ENCODE measurements at places on chromosomes 16 and 17.

DNA sequence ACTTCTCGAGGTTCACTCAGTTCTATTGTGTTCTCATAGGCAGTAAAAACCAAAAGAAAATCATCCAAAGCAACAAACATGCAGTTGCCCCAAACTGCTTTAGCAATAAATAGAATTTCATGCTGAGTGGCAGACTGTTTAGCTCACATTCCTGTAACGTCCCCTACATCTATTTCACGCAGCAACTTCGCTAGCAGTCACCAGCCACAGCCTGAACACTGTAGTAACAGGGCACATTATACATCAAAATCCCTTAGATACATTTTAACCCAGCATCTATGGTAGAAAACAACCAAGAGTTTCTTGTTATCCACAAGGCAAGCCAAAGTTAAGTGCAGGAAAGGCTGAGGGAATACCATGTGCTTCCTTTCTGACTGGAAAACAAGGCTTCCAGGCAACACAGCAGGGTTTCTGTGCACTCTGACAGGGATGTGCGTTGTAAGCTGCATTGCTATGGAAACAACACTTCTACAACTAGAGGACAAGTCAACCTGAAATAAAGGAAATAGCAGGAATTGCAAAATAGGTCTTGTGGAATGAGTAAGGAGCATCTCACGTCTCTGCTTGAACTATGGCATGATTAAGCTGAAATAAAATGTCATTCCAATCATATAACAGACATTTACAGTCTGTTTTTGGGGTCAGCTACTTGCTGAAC is 55.4 kb downstream of the CFDP1 start:
- no peak for DNase-seq

DNA sequence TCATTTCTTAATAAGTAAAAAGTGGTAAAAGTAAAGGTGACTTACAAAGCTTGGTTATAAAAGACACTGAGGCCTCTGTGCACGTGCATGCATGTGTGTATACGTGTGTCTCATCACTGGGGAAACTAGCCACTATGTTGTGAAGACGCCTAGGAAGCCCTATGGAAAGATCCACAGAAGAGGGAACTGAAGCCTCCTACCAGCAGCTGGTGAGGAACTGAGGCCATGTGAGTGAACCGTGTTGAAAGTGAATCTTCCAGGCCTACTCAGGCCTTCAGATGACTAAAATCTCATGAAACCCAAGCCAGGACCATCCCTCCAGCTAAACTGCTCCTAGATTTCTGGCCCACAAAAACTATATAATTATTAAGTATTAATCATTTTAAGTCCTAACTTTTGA is 23.7 kb downstream of the PHLPP2 start:
- no peak for DNase-seq

DNA sequence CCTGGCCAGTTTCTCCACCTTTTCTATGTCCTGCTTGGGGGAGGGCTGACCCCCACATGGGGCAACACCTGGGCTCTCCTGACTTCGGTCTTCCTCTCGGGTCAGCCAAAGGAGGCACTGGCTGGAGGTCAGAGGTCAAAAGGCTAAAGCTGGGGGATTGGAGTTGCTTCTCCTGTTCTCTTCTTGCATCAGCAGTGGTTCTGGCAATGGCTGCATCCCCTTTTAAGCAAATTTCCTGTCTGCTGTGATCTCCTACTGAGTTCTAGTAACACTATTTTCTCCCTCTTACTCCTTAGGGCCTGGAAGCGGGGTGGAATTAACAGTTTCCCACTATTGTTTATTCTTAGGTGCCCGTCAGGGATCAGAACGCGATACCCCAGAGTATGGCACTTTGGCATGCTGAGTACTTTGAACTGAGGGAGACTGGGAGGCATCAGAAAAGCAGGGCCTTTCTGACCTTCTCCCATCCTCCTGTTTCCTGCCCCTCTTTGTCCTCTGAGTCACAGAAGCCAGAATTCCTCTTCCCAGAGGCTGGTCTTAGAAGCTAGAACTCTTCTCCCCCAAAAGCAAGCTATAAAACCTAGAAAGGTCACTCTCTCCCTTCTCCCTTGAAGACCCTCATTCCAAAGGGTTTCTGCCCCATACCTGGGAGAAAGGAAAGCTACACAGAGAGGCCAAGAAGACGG is 268.2 kb downstream of the STX8 start:
- no peak for DNase-seq

- no peak for DNase-seq
Measured at GRCh38 chr16:15650698-15651171, 690 bp downstream of the NDE1 start.

DNA sequence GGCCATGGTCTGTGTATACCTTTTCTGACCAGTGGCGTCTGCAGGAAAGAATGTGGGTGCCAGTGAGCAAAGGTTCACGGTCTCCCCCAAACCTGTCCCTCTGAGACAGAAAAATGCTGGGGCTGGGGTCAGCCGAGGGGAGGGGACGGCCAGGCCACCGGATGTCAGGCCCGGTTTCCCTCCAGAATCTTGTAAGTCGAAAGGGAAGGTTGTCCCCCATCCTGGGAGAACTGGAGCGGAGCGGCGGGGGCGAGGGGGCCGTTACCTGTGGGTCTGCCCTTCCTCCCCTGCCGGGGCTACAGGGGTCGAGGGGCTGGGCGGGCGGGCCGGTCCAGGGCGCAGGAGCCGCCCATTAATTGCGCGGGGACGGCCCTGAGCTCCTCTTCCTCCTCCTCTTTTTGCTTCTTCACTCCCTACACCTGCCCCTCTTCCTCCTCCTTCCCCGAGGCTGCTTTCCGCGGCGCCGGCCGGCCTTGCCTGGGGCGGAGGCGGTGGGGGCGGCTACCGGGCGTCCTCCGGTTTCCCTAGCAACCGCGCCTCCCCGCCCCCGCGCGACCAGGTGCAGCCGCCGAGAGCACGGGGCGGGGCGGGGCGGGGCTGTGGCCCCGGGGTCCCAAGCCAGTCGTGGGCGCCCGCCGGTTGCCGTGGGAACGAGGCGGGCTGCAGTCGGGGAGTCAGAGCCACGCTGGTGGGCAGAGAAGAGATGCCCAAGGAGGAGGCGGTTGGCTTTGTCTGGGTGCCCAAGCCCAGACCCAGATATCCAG is at the start of gene MARCHF10:
MARCHF10 (minus strand) TSS at position 503 of the 764 bp plus-strand sequence. CDS start 6,579 bp downstream, outside the sequence.
- peak; percentile 3 for DNase-seq

DNA sequence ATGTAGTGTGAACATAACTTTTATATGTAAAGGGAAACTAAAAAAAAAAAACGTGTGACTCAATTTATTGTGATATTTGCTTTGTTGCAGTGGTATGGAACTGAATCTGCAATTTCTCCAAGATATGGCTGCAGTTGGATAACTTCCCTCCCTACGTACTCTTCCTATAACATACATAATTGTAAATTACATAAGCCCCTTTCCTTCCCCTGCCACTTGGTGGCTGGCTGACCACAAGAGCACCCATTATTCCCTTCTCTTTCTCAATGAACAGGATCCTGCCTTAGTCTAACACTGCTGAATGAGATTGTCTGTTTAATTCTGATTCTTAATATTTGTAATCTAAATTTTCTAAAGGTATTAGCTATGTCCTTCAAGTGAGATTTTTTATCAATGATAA is 27.8 kb downstream of the CCL4 start:
- no peak for DNase-seq

- DNase-seq: no peak
Measured at GRCh38 chr17:77555121-77555591, 403.3 kb upstream of the TNRC6C start.

GRCh38 chr16:58863042-58863441 is 128.9 kb upstream of the GOT2 start:
- no peak for DNase-seq

- no peak for DNase-seq
Measured at GRCh38 chr17:22484826-22485225, 792.5 kb downstream of the KCNJ18 start.

DNA sequence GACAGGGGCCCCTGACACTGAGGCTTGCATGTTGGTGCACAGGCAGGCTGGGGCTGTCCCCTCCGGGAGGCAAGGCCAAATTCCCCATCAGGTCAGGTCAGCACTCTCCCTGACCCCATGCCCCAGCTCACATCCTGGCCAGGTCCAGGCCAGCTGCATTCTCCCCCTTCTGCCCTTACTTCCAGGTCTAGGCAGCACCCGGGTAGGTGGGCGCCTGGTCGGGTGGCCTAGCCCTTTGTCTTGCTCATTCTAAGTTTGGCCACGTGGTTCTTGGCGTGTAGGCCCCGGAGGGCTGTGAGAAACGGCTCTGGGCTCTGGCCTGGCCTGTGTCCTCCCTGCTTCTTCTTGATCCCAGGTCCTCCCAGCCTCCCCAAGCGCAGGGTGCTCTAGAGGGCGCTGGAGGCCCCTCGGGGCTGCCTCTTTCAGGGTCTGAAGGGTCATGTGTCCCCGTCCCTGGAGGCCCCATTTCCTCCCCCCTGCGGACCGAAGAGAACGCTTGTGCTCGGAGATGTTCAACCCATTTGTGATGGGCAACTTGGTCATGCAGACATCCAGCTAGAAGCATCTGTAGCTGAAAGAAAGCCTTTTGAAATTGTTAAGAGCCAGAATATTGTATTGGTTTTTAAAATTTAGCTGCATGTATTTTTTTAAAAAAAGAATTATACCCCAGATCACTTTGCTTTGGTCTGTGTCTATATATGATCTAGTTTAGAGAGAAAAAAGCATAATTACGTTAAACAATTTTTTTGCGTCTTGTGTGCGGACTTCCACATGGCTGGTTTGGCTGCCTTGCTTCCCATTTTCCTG is 6.7 kb downstream of the BAHCC1 start:
- no peak for DNase-seq

- no peak for DNase-seq
Measured at GRCh38 chr16:28112908-28113307, 49.4 kb upstream of the GSG1L start.

- DNase-seq: no peak
Measured at GRCh38 chr16:471353-472198, 46.1 kb downstream of the RAB11FIP3 start.

DNA sequence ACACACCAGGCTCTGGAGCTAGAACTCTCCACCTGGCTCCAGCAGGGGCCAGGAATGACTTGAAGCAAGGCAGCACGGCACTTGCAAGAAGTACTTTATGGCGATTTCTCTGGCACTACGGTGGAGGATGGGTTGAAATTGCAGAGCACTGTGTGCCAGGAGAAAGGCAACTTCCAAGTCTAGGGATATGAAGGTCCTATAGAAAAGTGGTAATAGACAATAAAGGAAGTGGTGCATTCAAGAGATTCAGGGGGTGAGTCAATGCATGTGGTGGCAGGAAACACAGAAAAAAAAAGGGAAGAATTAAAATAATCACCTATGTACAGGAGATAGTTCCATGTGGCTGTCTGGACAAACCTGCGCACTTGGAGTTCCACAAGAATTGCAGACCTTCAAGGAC is 240.3 kb upstream of the DYNLRB2 start:
- no peak for DNase-seq

DNA sequence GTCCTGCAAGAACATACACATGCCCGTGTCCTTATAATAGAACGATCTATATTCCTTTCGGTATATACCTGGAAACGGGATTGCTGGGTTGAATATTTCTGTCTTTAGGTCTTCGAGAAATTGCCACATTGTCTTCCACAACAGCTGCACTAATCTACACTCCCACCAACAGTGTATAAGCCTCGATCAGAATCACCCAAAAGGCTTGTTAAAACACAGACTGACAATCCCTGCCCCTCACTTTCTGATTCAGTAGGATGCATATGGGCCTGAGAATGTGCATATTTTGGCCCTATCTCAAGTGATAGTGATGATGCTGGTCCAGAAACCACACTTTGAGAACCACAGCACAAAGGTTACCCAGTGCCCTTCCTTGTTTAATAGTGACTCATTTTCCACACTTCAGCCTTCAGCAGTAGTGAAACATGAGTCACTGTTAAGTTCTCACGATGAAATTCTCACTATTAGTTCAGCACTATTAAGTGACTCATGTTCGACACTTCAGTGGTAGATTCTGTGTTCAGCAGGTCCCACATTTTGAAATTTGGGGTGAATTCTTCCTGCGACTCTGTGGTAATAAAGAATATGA is 215.6 kb downstream of the GRIN2A start:
- no peak for DNase-seq

GRCh38 chr17:28318759-28319597 is at the start of gene TMEM97:
Gene TMEM97 (plus strand): TSS chr17:28319200. CDS start chr17:28319240, 40 bp downstream.
- DNase-seq: peak; percentile 84

DNA sequence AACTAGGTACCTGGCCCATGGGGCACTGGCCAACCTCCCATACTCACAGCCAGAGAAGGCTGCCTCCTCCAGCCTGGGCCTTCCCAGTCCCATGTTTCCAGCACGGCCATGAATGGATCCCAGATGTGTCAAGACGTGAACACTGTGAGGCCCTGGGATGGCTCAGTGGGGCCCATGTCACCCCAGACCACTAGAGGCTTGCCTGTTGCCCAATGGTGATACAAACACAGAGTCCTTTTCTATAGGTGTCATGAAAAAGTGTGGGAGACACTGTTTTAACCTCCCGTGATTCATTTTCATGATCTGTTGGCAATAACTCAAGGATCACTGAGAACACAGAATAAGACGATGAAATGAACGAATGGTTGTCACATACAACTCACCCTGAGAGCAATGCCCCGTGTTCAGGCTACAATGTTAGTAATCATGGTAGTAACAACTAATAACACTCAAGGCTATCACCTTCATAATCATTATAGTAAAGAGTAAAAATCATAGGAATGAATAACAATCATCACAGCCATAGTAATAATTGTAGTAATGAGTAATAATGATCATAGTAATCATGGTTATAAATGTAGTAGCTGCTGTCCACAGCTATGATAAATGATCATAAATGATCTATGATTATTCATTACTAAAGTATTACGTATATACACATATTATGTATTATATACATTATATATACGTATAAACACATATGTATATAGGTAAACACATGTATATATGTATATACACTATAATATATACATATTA is 64.0 kb downstream of the DYNLRB2 start:
- no peak for DNase-seq

GRCh38 chr17:31294820-31295488 is 2.1 kb downstream of the OMG start:
- no peak for DNase-seq

GRCh38 chr16:69861292-69862030 is 89.7 kb upstream of the CLEC18A start:
- no peak for DNase-seq

GRCh38 chr16:84810518-84811273 is 9.1 kb upstream of the CRISPLD2 start:
- DNase-seq: no peak

DNA sequence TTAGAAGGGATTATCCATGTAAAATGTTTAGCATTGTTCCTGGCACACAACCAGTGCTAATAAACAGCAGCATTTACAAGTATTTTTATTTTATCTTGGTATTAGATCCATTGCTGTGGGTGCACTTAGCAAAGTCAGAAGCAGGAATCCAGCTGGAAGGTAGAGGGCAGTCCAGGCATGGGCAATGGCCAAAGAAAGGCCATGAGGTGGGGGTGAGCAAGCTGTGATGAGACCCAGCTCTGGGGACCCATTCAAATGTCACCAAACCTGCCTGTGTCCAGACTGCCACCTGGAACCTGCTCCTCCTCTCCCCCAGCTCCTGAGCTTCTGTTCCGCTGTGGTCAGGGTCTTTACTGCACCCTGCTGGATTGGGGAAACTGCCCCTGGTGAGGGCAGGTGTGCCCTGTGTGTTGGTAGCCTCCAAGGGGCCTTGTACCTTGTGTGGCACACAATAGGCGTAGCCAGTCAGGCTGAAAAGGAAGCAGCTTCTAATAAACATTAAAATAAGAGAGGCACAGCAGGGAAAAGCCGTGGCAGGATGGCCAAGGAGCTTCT is 118.0 kb upstream of the CRHR1 start:
- DNase-seq: no peak

- no peak for DNase-seq
Measured at GRCh38 chr17:74245145-74245831, 28.7 kb upstream of the DNAI2 start.
